Common myeloid progenitor, CD34-positive (primary cell): ENCODE measurements at places on chromosomes 12 and 14.
A peak's percentile ranks its signal among the peaks of the same experiment; 100 is the strongest.

DNA sequence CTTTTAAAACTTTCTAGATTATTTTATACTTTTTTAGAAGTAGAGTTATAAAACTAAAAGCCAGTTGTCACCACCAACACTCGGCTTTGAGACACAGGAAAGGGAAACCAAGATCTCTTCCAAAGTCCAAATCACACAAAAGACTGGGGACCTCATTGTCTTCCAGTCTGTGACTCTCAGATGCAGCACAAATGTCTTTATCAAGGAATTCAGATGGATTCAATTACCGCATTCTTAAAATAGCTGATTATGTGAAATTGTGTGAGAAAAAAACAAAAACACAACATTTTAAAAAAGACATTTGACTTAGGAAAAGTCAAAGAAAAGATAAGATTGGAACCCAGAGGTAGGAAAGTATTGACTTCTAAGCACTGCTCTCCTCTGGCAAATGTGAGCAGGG is 3.5 kb upstream of the SIX6 start:
- DNase-seq = no peak

DNA sequence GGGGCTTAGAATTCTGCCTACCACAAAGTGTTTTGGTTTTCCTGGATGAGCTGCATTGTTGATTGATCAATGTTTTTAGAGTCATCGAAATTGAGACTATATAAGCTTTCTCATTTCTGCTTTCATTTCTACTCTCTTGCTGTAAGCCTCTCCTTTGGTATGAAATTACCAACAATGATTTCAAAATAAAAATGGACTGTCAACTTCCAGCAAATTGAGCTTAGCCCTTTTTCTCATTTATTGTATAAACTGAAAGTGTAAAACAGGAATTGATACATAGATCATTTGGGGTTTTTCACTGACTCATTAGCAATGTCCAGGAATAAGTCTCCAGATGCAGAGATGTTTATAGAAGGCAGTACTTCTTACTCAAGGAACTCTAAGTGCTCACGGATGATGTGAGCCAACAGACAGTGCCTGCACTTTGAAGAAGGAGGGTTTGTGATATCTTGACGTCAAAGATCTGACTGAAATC is 20.0 kb upstream of the PCNX1 start:
- DNase-seq = peak; percentile 27

- DNase-seq = no peak
Measured at GRCh38 chr14:56959869-56960268, 149.6 kb upstream of the OTX2 start.

DNA sequence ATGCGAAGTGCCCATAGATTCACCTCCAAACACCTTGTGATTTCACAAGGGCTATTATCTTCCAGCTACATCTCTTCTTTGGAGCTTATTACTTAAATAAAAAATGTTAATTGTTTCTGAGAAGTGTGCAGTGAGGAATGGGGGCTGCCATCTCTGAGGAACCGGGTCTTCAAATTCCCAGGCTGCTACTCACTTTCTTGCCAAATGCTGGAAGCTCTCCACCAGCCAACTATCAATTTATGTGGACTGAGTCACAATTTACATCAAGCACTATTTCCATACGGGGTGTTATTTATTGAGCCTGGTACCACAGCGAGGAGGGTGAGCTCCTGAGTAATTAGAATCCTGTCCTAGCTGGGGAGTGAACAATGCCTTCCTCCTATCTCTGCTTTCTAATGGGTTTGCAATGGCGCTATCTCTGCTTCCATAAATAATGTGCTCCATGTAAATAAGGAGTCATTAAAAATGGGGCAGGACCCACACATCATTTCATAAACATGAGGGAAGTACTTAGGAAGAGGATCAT is 898.3 kb downstream of the VRK1 start:
- DNase-seq = no peak

DNA sequence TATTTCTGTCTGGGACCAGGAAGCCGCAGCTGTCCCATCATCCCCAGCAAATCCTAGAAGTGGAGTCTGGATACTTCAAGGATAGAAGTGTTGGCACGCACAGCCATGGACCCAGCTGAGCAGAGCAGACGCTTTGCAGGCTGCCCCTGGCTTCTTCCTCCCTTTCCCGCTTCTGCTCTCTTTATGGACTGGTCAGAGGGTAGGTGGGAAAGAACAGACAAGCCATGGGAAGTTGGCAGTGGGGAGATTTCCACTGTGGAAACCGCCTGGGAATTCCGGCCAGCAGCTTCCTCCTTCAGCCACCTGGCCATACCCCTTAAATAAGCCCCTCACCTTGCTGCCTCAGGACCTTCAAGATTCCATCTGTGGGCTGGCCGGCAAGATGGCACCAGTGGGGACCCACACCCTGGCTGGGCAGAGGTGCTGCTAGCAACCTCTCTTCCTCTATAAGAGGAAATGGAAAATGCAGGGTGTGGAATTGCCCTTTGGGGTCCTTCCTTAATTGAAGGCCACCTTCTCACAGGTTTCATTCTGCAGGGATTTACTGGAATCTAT is 20.6 kb downstream of the OTUB2 start:
- DNase-seq = no peak

DNA sequence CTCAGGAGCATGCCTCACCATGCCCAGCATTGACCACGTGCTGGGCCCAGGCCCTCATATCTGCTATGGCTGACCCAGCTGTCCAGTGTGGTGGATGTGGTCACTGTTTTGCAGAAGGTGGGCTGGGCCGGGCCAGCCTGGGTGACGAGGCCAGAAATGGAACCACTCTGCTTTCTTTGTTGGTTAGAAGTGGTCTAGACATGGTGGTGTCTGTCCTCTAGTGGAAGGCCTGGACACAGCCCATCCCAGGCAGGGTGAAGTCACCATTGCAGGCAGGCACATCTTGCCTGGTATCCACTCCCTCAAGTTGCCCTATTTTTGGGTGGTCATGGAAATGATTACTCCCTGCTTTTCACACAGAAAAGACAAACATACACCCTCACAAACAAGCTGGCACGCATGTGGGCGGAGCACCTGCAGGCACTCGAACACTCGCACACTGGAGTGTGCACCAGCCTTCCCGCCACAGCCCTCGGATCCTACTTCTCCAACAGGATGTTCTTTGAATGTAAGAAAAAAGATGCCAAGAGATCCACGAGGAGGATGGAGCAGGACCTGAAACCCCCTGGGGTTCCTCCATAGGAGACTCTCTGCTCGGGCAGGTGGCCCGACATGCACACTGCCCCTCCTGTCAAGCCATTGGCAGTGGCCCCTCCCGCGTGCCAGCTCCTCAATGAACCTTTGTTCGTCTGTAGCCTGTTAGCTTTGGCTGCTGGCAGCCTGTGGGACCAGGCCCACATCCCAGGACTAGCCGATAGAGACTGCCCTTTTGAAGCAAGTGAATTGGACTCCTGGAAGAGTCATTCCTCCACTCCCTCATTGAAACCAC is 38.4 kb downstream of the MLXIP start:
- no peak for DNase-seq

- DNase-seq = no peak
Measured at GRCh38 chr14:58912287-58912686, 274.5 kb downstream of the DACT1 start.

GRCh38 chr12:57724003-57724935 is 14.3 kb downstream of the AGAP2 start:
- DNase-seq = no peak

GRCh38 chr14:31166271-31166561 is 41.4 kb downstream of the HECTD1 start:
- no peak for DNase-seq

DNA sequence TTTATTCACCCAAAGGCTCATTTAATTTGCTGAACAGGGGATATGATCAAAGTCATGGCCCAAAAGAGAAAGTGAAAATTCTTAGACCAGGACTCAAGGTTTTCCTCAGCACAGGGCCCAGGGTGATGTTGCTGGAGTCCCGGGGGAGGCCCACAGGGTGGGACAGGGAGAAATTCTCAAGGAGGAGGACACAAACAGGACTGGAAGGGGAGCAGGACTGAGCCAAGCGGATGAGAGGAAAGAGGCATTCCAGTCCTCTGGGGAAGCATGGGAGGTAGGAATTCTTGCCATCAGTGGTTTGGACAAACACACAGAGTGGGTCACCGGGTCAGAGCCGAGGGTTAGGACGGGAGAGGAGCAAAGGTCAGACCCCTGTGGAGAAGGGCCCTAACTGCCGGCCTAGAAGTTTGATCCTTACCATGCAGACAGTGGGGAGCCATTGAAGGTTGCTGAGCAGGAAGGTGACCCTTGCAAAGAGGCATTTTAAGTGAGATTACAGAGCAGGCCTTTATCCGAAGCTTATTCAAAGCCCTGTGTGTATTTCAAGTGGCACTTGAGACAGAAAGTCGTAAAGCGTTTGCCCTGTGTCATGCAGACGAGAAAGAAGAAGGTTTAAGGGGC is 68.4 kb upstream of the PTGR2 start:
- no peak for DNase-seq

DNA sequence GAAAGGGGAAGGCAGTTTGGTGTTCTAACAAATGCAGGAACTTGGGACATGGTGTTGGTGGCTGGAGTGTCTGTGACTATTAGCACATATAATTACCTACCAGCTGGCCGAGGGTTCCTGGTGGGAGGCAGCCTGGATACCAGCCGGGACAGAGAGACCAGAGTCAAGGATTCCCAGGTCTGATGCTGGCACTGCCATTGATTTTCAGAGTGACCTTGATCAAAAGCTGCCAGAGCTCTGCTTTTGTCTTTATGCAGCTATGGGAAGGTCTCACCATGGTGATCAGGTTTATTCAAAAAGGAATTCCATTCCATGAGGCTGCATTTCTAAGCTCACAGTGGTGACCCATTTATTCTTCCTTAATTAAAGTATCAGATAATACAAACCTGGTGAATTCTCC is 101.0 kb upstream of the PWP1 start:
- DNase-seq = no peak

- DNase-seq = no peak
Measured at GRCh38 chr12:40248585-40249297, 23.9 kb downstream of the LRRK2 start.

- no peak for DNase-seq
Measured at GRCh38 chr14:77848031-77848430, 48.1 kb downstream of the ADCK1 start.

GRCh38 chr14:56137453-56137807 is 19.2 kb downstream of the PELI2 start:
- no peak for DNase-seq

GRCh38 chr14:94125659-94126418 is 3.6 kb downstream of the IFI27L2 start:
- no peak for DNase-seq

GRCh38 chr14:54168489-54168888 is 211.9 kb upstream of the BMP4 start:
- no peak for DNase-seq

DNA sequence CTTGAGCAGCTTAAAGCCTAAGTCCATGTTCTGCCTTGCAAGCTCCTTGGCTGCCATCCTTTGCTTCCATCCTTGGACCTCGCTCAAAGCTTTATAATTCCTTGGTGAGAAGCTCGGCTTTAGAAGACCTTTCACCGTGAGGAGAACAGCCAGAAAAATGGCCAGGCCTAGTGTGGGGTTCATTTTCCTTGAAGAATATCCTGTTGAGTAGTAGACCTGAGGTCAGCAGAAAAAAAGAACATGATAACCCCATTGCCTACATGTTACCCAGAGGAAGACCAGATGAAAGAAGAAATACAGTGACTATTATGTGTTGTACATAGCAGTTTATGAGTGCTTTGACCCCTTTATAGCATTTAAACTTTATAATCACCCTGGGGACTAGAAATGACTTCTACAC is 11.1 kb downstream of the SERPINA12 start:
- no peak for DNase-seq

DNA sequence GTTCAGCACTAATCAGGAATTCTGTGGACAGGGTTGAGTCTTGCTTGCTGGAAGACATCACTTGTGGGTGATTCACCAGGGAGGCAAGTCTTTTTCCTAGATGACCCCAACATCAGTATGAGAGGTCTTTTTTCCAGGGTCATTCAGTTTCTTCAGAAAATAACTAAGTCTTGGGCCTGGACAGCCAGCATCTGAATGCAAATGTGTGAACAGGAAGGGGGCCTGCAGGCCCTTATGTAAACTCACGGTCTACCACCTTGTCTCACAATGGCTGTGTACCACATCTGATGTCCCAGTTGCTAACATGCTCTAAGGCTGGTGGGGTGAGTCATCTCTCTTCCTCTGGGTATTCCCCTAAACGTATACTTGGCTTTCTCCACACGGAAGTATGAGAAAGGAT is 79.2 kb downstream of the HECTD4 start:
- DNase-seq = no peak

- no peak for DNase-seq
Measured at GRCh38 chr12:123114304-123115083, 36.4 kb downstream of the PITPNM2 start.

- DNase-seq = no peak
Measured at GRCh38 chr14:75262641-75263040, 16.0 kb upstream of the FOS start.

DNA sequence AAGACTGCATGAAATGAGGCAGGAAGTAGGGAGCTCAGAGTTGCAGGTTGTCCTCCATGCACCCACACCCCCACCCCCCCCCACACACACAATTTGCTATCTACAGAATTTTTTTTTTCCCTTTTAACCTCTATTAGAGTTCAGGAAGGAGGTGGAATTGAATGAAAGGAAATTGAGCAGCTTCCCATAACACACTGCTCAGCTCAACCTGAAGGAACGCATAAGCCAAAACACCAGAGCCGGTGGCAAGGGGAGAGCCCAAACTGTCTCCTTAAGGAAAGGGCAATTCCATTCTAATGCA is 74.1 kb downstream of the NUAK1 start:
- no peak for DNase-seq

DNA sequence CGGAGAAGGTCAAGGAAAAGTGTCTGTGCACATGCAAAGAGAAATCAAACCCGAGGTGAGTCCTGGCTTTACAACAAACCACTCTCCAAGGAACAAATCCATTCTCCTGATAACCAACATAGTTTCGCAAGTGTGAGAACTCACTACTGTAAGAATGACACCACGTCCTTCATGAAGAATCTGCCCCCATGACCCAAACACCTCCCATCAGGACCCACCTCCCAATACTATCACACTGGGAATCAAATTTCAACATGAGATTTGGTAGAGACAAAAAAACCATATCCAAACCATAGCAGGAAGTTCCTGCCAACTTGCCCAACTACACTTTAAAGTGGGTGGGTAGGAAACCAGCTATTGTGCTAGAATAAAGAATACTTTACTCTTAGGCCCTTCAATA is 2.4 kb upstream of the ERC1 start:
- DNase-seq = peak; percentile 22

DNA sequence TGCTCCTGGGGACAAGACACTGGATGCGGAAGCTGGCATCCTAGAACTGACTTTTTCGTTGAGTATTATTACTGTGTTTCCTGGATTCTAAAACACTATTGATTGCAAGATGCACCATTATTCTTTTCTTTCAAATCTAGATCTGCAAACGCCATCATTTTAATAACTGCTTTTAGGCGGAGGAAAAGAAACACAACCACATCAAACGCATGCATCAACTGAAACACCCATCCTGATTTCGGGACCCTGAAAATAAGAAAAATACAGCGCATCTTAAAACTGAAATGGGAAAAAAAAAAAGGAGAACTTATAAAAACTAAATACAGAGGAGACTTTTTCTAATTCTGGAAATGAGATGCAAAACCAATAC is 103.7 kb upstream of the MAX start:
- DNase-seq = no peak
